ENCODE measurements at places on chromosomes 7 and 10.
A peak's percentile ranks its signal among the peaks of the same experiment; 100 is the strongest.

- no peak for DNase-seq
Observed at GRCh38 chr7:134732728-134733127, 46.7 kb upstream of the CALD1 start.

DNA sequence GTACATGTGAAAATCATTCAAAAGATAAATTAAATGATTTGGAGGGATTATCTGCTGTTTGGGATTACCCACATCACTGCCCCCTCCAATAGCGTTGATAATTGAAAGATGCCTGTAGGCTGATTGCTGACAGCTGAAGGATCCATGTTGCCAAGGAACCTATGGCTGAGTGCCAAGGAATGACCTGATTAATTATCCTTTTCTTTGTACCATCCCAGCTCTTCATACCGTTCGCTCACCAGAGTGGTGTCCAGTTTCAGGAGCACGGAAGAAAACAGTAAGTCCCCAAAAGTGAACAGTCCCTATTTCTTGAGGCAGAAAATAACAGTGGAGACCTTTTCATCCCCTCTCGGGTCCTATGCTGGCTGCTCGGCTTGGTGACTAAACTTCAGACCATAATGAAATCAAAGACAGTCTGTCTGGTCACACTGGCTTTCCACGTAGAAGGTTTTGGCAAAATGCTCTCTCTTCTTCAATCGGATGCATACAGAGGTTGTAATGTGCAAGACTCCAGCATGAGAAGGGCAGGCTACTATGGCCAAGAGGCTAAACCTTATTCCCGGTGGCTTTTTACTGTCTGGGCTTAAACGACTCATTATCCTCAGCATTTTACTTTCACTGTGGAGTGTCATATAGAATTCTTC, 108.8 kb downstream of the SPAG6 start:
- no peak for DNase-seq

GRCh38 chr7:1978656-1979590, 253.8 kb downstream of the MAD1L1 start:
- no peak for DNase-seq

- peak; percentile 93 for DNase-seq
Observed at GRCh38 chr10:3886641-3887251, 101.7 kb upstream of the KLF6 start.

DNA sequence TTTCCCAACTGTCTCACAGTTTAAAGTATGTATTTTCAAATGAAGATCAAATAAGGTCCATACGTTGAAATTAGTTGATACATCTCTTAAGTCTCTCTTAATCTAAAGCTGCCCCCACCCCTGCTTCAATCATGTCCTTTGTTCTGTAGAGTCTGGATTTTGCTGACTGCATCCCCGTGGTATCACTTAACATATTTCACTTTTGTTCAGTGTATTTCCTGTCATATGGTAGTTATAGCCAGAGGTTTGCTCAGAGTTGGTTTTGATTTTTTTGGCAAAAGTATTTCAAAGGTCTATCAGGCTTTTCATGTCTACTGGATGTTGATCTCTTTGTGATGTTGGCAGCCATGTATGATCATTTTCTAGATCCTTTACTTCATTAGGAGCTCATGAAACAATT, 54.4 kb upstream of the ARID5B start:
- DNase-seq: no peak

- no peak for DNase-seq
Observed at GRCh38 chr10:3217301-3217700, 44.7 kb upstream of the PITRM1 start.

DNA sequence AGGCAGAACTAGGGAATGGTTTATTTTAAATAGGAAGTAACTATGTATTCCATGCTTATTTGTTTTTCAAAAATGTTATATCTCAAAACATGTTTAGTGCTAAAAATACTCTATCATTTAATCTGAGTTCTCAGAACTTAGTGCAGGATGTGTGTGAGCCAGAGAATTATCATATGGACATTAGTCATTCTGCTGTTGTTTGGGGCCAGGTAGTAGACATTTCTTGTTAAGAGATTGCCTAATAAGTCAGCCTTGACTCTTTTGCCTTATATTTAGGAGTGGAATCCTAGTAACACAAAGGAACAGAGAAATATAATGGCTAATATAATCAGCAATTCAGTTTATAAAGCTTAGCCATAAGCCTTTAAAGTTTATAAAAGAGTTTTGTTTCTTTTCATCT, 149.8 kb downstream of the CCSER2 start:
- no peak for DNase-seq

GRCh38 chr10:93277360-93277759, 203.7 kb downstream of the CYP26A1 start:
- DNase-seq: no peak

GRCh38 chr10:15787426-15787825, 67.7 kb upstream of the ITGA8 start:
- no peak for DNase-seq

DNA sequence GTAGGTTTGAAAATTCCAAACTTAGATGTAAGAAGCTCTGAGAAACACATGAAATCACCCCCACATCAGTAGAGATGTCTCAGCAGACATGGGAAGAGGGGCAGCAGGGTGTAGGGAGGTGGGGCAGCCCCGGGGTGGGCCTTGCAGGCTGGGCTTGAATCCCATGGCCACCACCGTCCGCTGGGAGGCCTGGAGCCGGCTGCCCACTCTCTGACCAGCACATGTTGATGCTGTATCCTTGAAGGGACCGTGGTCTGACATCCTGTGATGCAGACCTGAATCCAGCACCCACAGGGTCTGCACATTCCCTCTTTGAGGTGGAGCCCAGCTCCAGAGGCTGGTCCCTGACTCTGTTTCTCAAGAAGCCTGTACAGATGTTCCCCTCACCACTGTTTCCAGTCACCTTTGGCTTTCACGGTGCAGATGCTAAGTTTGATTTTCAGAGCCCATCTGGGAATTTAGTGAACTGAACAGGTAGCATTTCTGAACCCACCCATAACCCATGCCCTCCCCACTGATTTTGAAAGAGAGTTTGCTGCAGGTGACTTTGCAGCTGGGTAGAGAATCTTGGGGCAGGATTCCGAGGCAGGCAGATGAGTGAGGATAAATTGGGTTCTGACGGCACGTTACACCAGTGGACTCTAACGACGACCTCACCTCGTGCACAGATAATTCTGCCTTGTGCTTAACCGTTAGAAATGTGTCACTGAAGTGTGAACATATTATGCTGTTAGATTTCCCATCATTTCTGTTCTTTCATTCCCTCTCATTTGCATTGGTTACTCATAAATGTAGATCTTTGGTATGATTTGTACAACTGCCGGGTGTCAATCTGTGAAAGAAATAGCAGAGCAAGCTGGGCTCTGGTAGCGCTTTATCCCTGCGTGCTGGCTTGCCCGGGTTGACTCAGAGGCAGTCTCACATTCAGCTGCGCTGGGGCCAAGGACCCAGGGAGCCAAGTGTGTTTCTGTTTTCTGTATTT, 45.7 kb downstream of the IKZF1 start:
- DNase-seq: no peak

DNA sequence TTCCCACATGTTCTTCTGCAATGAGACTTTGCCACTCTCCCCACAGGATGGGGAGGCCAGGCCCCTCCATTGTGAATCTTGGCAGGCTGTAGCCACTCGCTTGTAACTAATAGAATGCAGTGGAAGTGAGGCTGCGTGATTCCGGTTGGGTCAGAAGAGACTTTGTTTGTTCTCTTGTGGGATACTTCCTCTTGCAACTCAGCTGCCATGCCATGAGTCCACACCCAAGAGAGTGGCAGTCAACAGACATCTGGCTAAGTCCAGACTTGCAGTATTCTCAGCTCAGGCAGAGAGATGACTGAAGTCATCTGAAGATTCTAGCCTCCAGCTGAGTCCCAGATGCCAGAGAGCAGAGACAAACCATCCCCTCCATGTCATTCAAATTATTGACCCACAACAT, 153.4 kb upstream of the GDF10 start:
- no peak for DNase-seq

DNA sequence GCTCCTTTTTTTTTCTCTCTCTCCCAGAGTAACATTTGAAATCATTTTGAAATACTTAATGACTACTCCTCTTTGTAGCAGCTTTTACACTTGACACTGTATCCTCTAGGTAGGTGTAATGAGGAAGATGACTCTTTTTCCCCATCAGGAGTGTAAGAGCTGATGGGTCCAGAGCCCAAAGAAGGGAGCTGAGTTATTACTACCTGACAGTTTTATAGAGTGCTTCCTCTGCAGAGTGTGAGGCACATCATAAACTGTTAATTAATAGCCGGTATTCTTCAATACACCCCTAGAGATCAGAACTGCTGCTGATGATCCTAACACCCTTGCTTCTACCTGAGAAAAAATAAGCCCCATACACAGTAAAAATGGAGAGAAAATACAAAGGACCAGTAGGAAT, 279.8 kb upstream of the SEMA3A start:
- DNase-seq: no peak

DNA sequence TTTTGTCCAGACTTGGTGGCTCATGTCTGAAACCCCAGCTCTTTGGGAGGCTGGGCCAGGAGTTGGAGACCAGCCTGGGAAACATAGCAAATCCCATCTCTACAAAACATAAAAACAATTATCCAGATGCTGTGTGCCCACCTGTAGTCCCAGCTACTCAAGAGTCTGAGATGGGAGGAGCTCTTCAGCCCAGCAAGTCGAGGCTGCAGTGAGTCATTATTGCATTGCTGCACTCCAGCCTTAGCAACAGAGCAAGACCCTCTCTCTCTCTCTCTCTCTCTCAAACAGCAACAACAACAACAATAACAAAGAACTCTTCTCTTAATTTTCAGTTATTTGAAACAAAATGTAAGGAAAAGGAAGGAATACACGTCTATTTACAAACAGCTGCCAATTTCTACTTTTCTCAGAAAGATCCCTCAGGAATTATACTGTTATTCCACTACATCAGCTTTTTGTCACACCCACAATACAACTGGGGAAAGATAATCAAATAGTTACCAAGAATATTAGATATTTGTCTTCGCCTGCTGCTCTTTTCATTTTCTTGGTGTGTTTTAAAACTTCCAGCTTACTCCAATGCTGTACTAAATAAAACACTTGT, 5.1 kb upstream of the TSPAN12 start:
- no peak for DNase-seq

DNA sequence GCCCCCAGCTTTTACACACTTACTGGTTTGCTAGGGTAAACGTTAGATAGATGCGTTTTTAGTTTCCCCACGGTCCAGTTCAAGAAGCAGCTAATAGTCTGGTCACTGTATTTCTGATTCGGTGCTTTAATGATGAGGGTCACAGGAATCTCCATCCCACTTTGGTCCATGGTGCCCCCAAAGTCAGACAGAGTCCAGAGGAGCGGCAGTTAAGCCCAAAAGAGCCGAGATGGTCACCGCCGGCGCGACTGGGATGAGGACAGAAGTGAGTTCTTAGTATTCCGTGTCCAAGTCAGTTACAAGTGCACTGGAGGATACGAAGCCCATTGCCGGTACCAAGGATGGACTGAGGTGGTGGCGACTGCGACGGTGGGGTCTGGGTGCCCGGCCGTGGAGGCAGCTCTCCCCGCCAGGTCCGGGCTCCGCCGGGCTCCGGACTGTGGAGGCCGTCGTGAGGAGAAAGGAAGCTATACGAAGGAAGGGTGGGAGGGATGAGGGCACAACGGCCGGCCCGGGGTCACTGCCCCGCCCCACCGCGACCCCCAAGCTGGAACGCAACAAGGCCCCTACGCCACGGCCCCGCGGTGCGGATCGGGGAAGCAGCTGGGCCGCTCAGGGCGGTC, 663 bp downstream of the HERPUD2 start:
- no peak for DNase-seq

DNA sequence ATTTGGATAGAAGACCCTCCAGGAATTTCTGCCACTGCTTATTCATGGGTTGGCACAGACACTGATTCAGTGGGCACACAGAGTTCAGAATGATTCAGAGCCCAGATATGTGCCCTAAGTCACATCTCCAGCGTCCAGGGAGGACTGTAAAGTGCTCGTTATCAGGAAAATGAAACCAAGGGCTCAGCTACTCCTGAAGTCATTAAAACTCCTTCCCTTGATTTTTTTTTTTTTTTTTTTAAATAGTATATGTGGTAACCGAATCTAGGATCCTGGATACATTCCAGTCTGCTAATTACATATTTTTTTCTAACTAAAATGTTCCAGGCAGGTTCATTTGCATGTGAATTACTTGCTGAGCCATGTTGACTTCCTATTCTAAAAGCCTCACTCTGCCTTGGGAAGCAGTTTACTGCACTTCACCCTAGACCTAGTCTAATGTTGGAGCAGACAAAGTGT, 34.7 kb downstream of the MET start:
- DNase-seq: peak; percentile 48

DNA sequence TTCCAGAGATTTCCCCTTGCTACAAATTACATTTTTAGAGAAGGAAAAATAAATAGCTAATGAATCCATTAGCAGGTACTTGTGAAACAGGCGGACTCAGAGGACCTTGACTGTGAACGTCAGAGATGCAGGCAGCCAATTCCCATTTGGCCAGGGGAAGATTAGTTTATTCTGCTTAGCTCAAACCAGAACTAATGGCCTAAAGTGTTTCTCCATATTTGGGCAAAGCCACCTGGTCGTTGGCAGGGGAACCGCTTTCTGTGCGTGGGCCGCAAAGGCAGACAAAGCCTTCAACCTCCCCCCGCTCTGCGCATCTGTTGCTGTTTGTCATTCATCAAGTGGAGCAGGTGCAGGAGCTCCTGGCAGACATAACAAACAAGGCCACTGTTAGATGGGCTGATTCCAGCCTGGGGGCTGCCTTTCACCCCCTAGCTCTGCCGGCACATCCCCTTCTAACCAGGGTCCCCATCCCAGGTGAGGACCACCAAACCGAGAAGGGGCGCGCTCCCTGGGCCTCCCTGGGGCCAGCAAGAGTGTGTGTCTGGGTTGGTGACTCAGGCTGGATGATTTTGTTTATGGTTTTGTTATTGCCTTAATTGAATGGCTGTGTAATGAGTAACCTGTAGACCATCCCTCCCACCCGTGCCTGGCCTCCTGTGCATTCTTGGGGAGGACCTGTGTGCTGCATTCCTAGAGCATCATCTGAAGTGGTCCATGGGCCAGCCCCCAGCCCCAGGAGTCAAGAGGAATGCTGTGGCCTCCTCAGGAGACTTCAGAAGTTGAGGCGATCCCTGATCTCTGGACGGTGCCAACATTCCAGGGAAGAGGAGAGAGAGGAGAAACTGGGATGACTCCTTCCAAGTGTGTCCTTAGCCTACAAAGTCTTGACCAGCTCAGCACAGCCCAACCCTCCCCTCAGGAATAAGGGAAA, 14.5 kb upstream of the CPA1 start:
- no peak for DNase-seq

GRCh38 chr7:95092324-95092723, 184.9 kb downstream of the PPP1R9A start:
- no peak for DNase-seq

DNA sequence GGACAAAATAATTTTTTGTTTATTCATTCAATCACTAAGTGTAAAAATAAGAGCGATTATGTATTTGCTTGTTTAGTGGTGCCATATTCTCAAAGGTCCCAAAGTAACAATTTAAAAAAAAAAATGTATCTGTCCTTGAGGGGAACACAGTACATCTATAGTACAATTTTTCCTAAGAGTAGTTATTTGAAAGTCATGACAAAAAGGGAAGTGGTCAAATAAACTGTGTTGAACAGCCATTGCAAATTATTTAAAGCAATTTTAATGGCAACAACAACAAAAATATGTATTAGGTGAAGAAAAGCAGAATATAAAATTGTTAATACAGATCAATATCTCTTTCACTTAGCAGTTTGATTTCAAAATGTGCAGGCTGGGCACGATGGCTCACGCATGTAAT, 943.5 kb downstream of the CNTNAP2 start:
- DNase-seq: no peak
